ENCODE measurements at places on chromosomes 2 and 18. TPM values are rescaled to one million over a fixed set of nuclear protein-coding genes. Genes with fewer than 3 reads are reported as not detected.

Gene ME2
- polyA plus RNA-seq, result 24.1 TPM

Gene VIT
- not detected for polyA plus RNA-seq

Gene CLEC4F
- polyA plus RNA-seq, result not detected

Gene TUBA4B
- not detected for polyA plus RNA-seq

Gene RFTN2
- 2.2 TPM for polyA plus RNA-seq

Gene TNFRSF11A
- not detected for polyA plus RNA-seq

Gene EXOC6B
- 9.0 TPM for polyA plus RNA-seq

Gene INO80B
- 4.9 TPM for polyA plus RNA-seq

Gene REEP1
- 0.27 TPM for polyA plus RNA-seq

Gene STON1
- polyA plus RNA-seq, result 3.0 TPM

Gene LDAH
- 11.4 TPM for polyA plus RNA-seq

Gene NEU2
- polyA plus RNA-seq, result not detected

Gene PJVK
- polyA plus RNA-seq, result 1.6 TPM

DNA sequence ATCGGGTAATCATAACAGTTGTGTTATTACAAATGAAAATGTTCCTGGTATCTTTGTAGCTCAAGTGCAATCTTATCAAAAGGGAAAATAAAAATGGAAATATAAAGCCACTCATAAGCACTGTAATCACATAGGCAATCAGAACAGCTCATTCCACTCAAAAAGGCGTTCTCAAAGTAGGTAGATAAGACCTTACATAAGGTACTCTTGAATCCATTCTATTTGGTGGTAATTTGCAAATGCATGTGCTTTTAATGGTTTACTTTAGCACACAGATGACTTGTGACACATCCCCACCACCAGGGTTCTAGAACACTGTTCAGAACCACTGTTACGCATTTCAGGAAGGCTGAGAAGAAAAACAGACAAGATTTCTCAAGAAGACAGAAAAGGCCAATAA lies 86.7 kb upstream of the NARS1 start:
- DNase-seq, result no peak

DNA sequence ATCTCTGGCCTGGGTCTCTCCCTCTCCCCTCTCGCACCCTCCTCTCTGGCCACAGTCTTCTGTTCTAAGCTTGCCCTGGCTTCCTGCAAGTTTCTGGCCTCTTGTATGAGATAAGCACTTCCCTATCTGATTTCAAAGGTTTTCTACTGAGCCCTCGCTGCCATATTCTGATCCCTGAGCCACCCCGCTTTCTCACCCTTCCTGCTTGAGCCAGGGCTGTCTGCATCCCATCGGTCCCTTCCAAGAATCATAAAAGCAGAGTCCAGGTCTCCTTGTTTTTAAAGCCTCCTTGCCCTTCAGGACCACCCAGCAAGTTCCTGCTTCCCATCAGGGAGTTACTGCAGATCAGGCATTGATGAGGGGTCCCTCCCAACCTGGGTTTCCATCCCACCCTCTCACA lies 110.2 kb downstream of the PRKCE start:
- DNase-seq, result no peak

DNA sequence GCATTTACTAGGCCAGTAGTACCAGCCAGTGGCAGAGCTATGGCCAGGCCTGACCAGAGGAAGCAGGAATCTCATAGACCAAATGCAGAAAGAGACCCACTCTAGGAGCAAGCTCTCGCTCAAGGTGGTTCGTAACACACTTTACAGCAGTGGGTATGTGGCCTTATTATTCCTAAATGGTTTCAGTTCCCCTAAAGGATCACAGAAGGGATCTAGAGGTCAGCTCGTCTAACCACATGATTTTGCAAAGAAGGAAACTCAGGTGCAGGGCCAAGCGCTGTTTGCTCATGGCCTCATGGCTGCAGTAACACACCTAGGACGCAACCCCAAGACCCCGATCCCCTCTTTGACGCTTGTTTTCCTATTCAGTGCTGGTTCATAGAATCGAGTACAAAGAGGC lies 65.5 kb upstream of the ATG16L1 start:
- no peak for DNase-seq

DNA sequence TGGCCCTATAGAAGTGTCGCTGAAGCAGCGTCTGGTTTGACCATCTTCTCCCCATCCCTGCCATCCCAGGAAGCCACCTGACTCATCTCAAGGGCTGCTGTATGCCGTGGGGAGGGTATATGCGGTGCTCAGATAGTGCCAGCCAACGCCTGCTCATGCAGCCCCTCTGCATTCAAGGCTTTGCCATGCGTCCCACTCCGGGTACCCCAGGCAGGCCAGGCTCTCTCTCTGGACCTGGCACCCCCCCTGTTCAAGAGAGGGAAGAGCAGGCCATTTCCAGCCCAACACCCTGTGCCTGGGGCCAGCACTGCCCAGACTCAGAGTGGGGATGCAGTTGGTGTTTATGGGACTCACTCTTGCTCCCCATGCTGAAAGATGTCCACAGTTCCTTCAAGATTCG lies 130.0 kb downstream of the GLI2 start:
- no peak for DNase-seq

GRCh38 chr2:241776336-241777169 lies at the start of gene GAL3ST2:
Gene GAL3ST2, plus strand, starts transcription at chr2:241776822. Its CDS starts 134 bp downstream, at chr2:241776956.
- no peak for DNase-seq

DNA sequence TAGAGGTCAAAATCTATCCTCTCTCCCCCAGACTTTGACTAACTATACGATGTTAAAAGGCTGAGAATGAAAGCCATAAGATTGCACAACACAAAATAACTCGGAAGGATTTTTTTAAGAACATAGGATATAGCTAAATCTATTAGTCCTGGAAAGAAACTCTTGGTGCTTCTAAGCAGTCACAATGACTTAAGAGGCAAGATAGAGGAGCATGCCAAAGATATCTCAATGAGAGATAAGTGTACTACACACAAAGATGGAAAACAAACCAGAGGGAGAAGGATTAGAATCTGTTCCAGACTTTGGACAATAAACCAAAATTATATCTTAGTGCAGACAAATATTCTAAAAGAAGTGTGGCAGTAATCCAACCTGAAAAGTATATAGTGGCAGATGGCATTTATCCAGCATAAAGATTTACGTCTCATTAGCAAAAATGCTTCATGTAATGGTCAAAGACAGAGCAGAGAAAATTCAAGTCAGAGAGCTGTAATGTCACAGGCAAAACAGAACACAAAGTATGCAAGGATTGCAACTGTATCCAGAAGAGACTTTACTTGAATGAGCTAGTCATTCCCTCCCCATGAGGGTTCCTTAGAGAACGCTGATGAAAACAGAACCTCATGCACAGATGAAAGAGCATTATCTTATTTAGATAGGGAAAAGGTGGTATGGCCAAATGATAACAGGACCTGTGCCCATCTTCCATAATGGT lies 28.8 kb upstream of the EVA1A start:
- peak; percentile 39 for DNase-seq

DNA sequence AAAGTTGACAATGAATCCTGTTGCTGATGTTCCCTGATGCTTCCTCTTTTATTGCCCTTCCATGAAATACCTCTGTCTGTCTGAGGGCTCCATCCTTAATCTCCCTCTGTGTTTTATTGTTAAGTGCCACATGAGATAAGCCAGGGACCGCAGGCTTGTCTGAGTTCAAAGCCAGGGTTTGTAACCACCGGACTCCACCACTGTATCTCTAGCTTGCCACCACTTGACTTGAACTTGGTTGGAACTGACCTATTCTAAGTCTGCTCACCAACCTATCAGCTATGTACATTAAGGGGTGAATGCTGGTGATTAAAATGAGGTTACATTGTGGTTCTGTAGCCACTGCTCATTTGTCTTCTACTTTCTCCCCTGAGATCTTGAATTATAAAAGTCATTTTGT lies 328.5 kb upstream of the ZEB2 start:
- no peak for DNase-seq

GRCh38 chr18:26036635-26037034 lies 53.8 kb downstream of the SS18 start:
- DNase-seq, result no peak

- DNase-seq, result no peak
These were observed 1.1 kb upstream of the CEP192 start for GRCh38 chr18:12990123-12990475.

- DNase-seq, result no peak
These were observed 121.2 kb downstream of the CAPN13 start for GRCh38 chr2:30686000-30686399.

- DNase-seq, result no peak
These were observed 555.5 kb upstream of the TNP1 start for GRCh38 chr2:217415316-217415715.

DNA sequence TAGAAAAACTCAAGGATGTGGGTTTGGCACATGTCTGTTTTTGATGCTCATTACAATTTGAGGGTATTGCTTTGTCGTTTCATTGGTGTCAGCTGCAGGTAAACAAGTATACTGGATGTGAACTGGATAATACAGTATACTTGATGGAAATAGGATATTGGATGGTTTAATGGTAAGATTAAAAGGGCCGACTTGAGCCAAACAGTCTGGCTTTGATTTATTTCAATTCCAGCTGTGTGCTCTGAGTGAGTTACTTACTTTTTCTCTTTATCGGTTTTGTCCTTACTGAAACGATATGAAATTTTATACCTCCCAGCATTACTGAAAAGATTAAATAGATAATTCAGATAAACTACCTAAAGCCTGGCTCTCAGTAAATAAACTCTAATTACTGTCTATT lies 227.6 kb downstream of the ASXL3 start:
- DNase-seq, result no peak

DNA sequence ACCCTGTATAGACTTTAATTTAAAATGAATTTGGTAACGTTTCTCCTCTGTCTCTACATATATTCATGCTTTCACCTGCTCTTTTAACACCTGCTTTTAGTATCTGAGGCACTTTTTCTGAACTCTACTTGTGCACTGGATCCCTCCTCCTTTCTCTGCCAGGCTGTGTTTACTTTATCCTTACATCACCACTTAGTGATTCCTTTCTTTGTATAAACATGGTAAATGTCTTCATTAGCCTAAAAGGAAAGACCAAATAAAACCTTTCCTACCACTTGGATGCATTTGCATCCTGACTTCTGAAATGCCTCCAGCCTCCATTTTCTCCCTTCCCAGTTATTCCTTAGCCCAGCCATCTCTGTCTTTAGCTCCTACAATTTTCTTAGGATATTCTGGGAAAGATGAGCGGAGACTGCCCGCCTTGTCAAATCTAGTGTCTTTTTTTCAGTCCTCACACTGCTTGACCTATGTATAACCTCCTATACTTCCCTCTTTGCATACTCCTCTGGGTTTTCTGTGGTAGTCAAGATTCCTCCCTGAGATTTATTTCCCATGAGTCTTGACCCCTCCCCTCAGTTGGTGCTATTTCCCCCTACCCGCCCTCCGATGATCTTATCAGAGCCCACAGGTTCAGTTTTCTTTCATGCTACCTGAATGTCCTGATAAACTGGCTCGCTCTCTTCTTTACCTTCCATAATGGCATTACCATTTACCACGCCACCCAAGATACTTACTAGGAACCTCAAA lies 44.8 kb downstream of the REL start:
- DNase-seq, result peak; percentile 14

DNA sequence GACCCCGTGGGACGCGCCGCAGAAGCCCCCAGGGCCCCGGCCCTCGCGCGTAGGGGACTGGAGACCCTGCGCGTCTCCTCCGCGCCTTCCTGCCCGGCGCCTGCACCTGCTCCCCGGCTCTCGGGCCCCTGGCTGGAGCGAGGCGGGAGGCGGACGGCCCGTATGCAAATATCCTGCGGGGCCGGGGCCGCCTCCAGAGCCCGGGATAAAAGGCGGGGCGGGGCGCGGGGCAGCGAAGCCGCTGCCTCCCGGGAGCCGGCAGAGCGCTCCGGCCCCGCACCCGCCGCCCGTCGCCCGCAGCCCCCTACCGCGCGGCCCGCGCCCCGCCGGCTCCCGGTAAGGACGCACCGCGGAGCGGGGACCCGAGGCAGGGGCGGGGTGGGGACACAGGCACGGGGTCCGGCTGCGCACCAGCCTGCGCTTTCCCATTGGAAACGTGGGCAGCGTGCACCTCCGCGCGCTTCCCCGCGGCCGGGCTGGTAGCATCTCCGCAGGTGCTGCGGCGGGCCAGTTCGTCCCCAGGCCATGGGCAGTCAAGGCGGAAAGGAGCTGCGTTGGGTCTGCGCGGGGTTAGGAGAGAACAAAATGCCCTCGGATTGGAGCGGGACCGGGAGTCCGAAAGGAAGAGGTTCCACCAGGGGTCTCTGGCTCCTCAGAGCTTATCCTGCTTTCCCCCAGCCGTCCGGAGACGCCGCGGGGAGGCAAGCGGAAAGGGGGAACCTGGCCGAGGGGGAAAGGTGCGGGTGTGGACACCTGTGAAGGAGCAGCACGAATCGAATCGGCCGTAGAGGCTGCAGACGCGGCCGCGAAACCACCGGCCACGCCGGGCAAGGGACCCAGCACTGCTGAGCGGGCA lies at the start of gene ATP6V1C2:
Gene ATP6V1C2, plus strand, starts transcription at position 235 of the 856 bp plus-strand sequence. CDS start 1,220 bp downstream, outside the sequence.
- peak; percentile 26 for DNase-seq

GRCh38 chr2:38866773-38867443 lies 8.8 kb downstream of the DHX57 start:
- DNase-seq, result peak; percentile 2

- DNase-seq, result peak; percentile 9
These were observed 515.6 kb upstream of the NRP2 start for GRCh38 chr2:205166745-205167144.

DNA sequence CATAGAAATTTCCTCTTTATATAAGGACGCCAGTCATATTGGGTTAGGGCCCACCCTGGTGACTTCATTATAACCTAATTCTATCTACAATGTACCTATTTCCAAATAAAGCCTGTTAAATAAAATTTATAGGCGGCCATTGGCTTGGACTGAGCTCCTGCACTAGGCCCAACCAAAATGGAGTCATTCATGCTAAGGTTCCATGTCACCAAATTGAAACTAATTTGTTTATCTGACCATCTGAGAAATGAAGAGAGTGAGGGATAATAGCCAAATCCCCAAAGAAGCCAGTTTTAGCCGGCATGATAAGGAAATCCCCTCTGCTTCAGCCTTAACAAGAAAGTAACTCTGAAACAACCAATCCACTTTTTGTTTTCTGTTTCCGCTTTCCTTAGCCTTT lies 7.2 kb upstream of the DYM start:
- no peak for DNase-seq

GRCh38 chr2:2142345-2142744 lies 188.7 kb downstream of the MYT1L start:
- DNase-seq, result no peak

DNA sequence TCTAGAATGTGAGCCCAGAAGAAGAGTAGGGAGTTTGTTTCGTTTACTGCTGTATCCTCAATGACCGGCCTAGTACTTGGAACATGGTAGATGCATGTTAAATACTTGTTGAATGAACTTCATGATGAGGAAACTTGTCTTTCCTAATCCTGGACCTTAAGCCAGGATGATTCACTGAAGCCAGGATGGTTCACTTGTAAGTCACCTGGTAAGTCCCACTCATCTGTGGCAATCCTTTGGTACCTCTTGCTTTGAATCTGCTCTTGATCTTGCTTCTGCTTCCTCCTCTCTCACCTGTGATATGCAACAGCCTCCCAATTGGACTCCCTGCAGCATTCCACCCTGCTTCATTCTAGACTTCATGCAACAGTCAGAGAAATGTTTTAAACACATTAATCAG lies 43.6 kb downstream of the QPCT start:
- DNase-seq, result peak; percentile 95

GRCh38 chr18:37248281-37248680 lies 317.3 kb downstream of the CELF4 start:
- DNase-seq, result no peak

Measured in GM23248 (cell line).